Activated CD4-positive, alpha-beta T cell treated with anti-CD3 and anti-CD28 coated beads for 4 hours (primary cell): ENCODE measurements at places on chromosomes 7 and 10.

- no peak for DNase-seq
Observed at GRCh38 chr10:70830164-70830563, 14.4 kb downstream of the SGPL1 start.

DNA sequence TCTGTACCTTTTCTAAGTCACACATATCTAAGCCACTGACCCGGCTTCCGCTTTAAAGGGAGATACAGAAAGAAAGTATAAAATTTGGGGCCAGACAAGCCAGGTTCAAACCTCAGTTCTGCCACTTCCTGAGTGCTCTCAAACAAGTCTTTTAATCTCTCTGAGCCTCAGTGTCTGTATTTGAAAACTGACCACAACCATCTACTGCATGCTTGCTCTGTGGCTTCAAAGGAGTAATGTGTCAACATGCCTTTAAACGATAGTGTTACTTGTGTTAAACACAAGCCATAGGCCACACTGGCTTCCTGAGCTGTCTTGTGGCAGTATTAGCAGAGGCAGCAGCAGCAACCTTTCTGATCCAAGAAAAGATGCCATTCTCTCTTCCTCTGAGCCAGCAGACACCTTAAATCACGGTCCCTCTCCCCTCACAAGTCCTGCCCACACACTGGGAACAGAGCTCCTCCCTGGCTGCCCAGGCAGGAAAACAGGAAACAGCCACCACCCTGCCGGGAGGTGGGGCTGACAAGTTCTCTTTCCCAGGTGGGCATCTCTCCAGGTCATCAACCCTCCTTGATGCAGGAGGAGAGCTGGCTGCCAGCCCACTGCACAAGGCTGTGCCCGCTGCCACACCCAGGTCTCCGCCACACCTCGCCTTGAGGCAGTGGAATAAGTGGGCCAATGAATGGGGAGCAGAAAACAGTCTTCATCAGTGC lies 10.7 kb downstream of the HIP1 start:
- no peak for DNase-seq

DNA sequence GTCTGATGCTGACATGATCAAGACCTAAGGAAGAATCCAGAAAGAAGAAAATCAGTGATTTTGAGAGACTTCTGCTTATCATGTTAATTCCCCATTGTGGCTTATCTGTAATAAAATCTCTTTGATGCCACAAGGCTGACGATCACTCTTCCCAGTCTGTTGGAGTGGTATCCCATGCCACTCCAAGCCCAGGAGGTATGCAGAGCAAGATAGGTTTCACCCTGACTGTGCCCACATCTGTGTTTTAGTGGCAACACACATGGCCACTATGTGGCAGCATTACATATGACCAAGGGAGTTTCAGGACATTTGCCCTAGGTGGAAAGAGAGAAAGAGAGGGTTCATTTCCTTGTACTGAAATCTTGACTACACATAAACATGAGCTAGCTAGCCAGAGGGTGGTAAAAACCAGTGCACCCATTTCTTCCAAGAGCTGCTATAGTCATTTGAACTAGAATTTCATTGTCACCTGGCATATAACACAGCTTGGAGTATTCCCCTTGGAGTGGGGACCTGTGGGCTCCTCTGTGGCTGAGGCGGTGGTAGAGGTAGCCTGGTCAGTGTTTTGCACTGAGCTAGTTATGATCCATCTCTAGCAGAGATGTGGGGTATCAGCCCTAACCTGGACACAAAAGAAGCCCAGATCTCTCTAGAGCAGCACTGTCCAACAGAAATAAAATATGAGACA lies 20.8 kb downstream of the LAMB4 start:
- DNase-seq, result no peak

GRCh38 chr7:82572195-82572880 lies 128.8 kb upstream of the CACNA2D1 start:
- DNase-seq, result peak; percentile 50

- no peak for DNase-seq
Observed at GRCh38 chr10:1679821-1680650, 57.3 kb downstream of the ADARB2 start.

DNA sequence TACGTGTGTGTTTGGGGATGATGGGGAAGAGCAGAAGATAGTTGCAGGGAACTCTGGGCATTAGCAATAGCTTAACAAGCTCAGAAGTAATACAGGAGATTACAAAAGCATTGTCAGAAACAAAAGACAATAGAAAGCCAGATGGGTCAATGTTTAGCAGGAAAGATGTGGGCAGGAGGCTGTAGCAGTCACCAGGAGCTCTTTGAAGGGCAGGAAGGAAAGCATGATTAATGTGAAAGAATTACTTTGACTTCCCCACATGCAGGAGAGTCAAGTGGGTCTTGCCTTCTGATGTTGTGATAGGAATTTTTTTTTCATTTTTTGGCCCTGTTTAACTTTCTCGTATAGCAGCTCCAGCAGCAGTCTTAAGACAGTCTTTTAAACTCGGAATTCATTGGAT lies 6.0 kb upstream of the SMNDC1 start:
- no peak for DNase-seq

DNA sequence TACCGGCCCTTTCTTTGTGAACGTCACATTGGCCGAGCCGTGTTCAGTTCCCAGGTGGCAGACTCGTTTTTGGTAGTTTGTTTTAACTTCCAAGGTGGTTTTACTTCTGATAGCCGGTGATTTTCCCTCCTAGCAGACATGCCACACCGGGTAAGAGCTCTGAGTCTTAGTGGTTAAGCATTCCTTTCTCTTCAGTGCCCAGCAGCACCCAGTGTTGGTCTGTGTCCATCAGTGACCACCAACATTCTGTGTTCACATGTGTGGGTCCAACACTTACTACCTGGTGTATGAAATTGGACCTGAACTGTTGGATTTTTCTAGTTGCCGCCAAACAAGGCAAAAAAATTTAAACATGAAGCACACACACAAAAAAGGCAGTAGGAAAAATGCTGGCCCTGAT lies 9.9 kb upstream of the CSGALNACT2 start:
- no peak for DNase-seq
